ENCODE measurements at places on chromosomes 3 and 15.

DNA sequence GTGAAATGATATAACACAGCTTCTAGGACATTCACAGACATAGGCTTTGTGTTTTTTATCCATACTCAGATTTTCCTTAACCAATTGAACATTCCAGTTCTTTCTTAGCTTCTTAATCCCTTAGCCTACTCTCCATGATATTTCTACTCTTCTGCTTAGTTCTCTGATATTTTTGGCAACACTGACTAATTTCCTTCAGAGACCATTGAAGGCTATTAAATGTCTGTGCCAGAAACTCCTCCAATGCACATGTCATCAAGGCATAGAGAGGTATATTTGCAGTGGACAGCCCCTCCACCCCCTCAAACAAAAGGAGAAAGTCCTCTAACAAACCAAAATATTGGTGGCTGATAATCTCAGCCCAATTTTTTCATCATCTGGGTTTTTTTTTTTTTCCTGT, 105.9 kb upstream of the TSC22D2 start:
- no peak for DNase-seq

DNA sequence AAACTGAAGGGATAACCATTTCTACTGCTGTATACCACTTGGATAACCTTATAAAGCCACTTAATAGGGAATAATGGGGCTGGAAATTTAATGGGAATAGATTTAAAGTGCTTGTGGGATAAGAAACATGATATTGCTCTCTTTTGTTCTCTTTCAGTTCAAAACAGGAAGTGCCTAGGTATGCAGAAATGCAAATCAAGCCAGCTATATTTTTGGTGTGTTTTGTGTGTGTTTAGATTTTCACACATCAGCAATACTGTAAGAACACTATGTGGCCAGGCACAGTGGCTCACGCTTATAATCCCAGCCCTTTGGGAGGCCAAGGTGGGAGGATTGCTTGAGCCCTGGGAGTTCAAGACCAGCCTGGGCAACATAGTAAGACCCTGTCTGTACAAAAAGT, 442.3 kb upstream of the TPRG1 start:
- DNase-seq, result no peak

GRCh38 chr3:127383656-127384179, 95.9 kb upstream of the PRR20G start:
- no peak for DNase-seq

DNA sequence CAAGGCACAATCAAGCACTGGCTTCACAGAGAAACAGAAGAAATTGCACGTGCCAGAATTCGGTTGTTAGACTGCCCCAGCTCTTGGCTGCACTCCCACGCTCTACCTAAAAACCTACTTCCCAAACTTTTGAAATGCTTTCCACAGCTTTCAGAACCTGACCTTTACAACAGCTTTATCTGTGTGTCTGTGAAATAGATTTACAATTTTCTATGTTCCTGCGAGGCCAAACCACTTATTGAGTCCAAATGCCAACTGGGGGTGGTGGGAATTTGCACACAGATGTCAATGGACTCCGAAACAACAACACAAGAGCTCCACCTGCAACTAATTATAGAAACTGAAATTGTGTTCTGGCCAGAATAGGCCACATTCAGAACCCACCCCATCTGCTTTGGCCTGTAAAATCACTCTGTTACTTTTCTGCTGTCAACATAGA, 44.6 kb downstream of the ERC2 start:
- no peak for DNase-seq
